Sigmoid colon (tissue), 7 donors: ENCODE measurements at places on chromosomes 13 and 19. TPM values are rescaled to one million over a fixed set of nuclear protein-coding genes. Genes with fewer than 3 reads are reported as not detected.
A peak's percentile ranks its signal among the peaks of the same experiment; 100 is the strongest.

- no peak for DNase-seq
These were observed 15.6 kb downstream of the NUCB1 start for GRCh38 chr19:48915757-48916156.

- no peak for DNase-seq
These were observed 818 bp upstream of the SLITRK1 start for GRCh38 chr13:83883061-83883523.

GRCh38 chr13:102870677-102871415 is 25.0 kb downstream of the ERCC5 start:
- DNase-seq: no peak

GRCh38 chr13:35936246-35936978 is 194.8 kb downstream of the DCLK1 start:
- peak; percentile 75 for DNase-seq

- peak; percentile 84 for DNase-seq
These were observed 15.4 kb upstream of the NOP53 start for GRCh38 chr19:47729799-47730520.

GRCh38 chr13:94435604-94436226 is 43.8 kb downstream of the DCT start:
- DNase-seq: no peak

GRCh38 chr19:1401138-1401888 is at the start of gene GAMT:
GAMT (minus strand) TSS chr19:1401542; CDS start chr19:1401476, 66 bp downstream.
- no peak for DNase-seq

- no peak for DNase-seq
These were observed 19.0 kb downstream of the ZNF790 start for GRCh38 chr19:36819130-36819630.

The CEACAM4 gene
- not detected for total RNA-seq

The LILRA5 gene
- total RNA-seq: 6.7 TPM

The MATK gene
- total RNA-seq: not detected

The CDC16 gene
- 44.3 TPM for total RNA-seq
